ENCODE measurements at places on chromosomes 4 and X.

- no peak for DNase-seq
Measured at GRCh38 chr4:179467878-179468277, 2025.6 kb upstream of the AGA start.

DNA sequence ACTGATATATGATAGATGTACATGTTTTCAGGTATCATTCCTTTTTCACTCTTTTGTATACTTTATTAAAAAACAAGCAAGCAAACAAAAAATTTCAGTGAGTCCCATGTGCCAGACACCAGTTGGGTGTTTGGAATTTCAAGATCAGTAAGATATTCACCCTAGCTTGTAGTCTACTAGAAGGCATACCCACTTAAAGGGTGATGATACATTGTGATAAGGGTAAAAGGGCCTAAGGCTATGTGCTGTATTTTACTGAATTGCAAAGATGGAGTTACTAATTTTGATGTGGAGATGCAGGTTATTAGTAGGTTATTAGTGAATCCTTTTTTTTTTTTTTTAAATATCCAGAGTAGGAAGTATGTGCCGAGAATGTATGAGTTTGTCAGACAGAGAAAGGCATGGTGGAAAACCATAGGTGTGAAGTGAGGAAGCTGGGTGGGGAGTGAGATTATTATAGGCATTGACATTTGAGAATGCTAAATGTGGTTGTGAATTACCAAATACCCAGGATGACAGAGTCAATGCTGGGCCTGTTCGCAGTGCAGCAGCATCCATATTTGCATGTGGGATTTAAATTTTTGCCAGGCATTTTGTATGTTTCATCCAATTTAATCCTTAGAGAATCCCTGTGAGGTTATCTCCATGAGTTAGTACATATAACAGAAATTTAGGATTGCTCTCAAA is 10.1 kb downstream of the STIM2 start:
- DNase-seq: no peak

- DNase-seq: no peak
Measured at GRCh38 chr4:156073976-156074375, 120.3 kb upstream of the CTSO start.

DNA sequence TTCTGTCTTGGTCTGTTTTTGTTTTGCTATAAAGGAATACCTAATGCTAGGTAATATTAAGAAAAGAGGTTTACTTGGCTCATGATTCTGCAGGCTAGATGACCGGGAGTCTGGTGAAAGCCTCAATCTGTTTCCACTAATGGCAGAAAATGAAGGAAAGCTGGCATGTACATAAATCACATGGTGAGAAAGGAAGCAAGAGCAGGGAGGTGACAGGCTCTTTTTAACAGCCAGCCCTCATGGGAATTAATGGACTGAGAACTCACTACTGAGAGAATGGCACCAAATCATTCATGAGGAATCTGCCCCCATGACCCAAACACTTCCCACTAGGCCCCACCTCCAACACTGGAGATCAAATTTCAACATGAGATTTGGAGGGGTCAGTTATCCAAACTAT is 27.6 kb downstream of the SATL1 start:
- DNase-seq: no peak

- no peak for DNase-seq
Measured at GRCh38 chr4:147349193-147349592, 131.7 kb upstream of the EDNRA start.

- no peak for DNase-seq
Measured at GRCh38 chr4:14994242-14994641, 8.0 kb upstream of the CPEB2 start.

Measured in stimulated activated CD8-positive, alpha-beta memory T cell treated with anti-CD3 and anti-CD28 coated beads, Interleukin-2, amount 100 ng/mL, for 48 hours (primary cell).